Esophagus squamous epithelium (tissue), 5 donors: ENCODE measurements at places on chromosomes 2 and 18. TPM values are rescaled to one million over a fixed set of nuclear protein-coding genes. Genes with fewer than 3 reads are reported as not detected.

OSR1 gene
- 1.8 TPM for total RNA-seq

GKN2 gene
- total RNA-seq = not detected

NGEF gene
- 5.2 TPM for total RNA-seq

- no peak overlapping the region for H3K27ac ChIP-seq
- H3K27me3 ChIP-seq = no peaks in the 10 kb centered on the region
- H3K4me3 ChIP-seq = no peak overlapping the region
- no peaks in the 10 kb centered on the region for H3K36me3 ChIP-seq
- no peaks in the 10 kb centered on the region for H3K4me1 ChIP-seq
These were observed 288.0 kb downstream of the AFF3 start for GRCh38 chr2:99854236-99854852.

GRCh38 chr18:41719808-41720207 is 235.2 kb upstream of the PIK3C3 start:
- H3K36me3 ChIP-seq = no peaks in the 10 kb centered on the region
- no peak overlapping the region for H3K27ac ChIP-seq
- H3K4me3 ChIP-seq = no peak overlapping the region
- DNase-seq = no peak

GRCh38 chr2:157764386-157764785 is 111.7 kb downstream of the ACVR1 start:
- H3K4me1 ChIP-seq = no peaks in the 10 kb centered on the region
- no peaks in the 10 kb centered on the region for H3K27me3 ChIP-seq
- H3K27ac ChIP-seq = no peak overlapping the region
- no peak overlapping the region for H3K4me3 ChIP-seq

DNA sequence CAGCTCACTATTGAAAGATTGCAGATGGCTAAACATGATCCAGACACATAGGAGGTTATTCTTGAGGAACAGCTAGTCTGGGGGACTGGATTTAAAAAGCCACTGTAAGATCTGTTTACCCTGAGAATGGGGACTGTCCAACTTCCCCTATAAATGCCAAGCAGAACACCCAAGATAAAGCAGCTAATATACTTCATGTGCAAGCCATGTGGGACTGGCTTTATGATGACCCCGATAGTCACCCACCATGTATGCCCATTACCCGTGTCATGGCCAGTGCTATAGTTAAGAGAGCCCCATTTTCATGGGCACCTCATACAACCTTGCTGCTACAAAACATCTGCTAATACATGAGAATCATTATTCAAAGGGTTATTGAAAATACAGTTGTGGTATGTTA is 16.0 kb downstream of the YPEL5 start:
- H3K36me3 ChIP-seq = no peaks in the 10 kb centered on the region
- no peaks in the 10 kb centered on the region for H3K27me3 ChIP-seq
- H3K4me3 ChIP-seq = no peak overlapping the region

DNA sequence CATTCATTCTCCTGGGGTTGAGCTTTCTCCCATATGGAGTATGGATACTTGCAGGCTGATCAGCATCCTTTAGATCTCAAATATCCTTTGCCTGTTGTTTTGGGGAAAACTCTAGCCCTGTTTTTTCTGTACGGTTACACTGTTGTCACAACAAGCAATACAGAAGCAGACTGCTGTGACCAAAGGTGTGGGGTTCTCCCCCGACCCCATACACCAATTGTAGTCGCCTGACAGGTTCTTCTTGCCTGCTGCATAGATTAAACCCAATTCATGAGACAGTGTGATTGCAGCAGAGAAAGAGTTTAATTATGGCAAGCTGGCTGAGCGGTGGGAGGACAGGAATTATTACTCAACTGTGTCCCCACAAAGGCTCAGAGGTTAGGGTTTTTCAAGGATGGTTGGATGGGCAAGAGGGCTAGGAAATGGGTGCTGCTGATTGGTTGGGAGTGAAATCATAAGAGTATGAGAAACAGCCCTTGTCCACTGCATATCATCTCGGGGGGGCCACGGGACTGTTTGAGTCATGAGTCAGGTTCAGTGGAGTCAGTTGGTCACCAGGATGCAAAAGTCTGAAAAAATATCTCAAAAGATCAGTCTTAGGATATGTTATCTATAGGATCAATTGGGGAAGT is 40.6 kb downstream of the ITGB1BP1 start:
- no peaks in the 10 kb centered on the region for H3K27me3 ChIP-seq
- H3K4me3 ChIP-seq = no peak overlapping the region
- H3K36me3 ChIP-seq = no peaks in the 10 kb centered on the region
- H3K4me1 ChIP-seq = peaks cover 7% of the 10 kb centered on the region
- H3K27ac ChIP-seq = no peak overlapping the region
- no peak for DNase-seq
